ENCODE measurements at places on chromosomes 5 and 9.

DNA sequence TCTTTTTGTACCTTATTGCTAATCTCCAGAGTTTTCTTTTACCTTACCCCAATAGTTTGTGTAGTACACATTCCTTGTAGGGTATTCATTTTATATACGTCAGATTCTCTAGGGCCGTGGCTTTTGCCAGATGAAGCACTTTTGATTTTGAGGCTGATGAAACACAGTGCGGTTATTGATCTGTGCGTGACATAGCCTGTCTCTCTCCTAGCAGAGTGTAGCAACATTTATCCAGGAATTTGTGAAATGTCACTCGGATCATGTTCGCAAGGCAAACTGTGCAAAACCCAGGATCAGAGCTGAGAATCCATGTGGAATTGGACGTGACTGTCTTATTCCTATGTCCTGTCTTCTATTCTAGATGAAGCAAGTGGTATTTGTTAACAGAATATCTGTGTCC lies 142.0 kb upstream of the SH3GL2 start:
- no peak for DNase-seq

DNA sequence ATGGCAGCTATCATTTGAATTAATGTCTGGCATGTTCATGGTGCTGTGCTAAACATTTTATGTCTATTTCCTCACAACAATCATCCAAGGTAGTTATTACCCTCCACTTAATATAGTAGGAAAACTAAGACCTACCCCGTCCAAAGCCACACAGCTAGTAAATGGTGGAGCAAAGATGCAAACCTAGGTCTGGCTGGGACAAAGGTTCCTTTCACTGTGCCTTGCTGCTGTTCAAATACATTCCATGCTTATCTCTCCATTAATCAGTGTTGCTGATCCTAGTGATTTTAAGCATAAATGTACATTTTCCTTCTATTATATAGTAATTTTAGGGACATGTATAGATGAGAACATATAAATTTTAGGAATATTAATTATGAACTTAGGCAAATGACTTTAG lies 38.7 kb downstream of the CCDC125 start:
- no peak for DNase-seq

GRCh38 chr9:27336126-27336525 lies 39.2 kb upstream of the EQTN start:
- DNase-seq: no peak

DNA sequence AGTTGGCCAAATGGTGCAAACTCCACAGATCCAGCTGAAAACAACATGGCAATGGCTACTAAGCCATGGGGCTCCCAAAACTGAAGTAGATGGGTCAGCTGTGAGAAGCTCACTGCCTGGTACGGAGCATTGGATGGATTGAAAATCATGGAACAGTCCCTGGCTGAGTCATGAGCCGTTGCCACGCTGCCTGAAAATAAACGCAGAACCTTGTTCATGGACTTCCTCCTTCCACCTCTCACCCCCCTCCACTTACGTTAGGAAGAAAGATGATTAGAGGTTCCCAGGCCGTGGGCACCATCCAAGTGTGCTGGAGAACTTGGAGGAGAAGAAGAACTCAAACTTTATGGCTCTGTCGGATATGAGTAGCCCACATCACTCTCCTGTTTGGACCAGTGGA lies 6.8 kb upstream of the DIPK1B start:
- DNase-seq: no peak

- DNase-seq: no peak
Measured at GRCh38 chr5:130136300-130136699, 232.0 kb downstream of the CHSY3 start.

DNA sequence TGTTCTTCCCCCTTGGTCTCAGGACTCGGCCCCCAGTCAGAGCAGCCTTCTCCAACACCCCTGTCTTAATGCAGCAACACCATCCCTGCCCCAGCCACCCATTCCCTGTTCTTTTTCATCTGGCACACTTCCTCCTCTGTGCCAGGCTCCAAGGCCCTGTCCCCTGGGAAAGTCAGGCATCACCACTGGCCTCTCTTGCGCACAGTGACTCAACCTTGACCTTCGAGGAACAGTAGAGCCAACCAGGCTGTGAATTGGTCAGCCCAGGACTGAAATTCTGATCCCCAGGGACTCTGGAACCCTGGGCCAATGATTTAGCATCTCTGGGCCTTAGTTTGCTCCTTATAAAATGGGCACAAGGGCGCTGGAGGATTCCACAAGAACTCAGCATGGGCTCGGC lies 10.5 kb upstream of the RALGDS start:
- no peak for DNase-seq

- no peak for DNase-seq
Measured at GRCh38 chr9:83440641-83441040, 97.6 kb downstream of the FRMD3 start.

DNA sequence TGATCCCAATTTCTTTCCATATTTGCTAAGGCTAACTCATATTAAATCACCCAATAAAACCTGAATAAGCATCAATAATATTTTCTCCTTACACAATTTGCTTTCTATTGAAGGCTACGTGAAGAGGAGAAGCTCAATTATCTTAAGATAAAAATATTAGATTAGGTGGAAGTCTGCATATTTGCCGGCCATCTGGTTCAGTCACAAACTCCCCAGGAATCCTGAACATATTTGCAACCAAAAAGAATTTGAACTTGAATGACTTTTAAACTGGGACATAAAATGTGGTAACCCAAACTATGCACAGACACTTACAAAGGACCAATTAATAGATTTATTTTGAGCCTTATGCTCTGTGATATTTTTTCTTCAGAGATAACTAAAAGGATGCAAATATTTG lies 92.3 kb downstream of the HAPLN1 start:
- DNase-seq: no peak

DNA sequence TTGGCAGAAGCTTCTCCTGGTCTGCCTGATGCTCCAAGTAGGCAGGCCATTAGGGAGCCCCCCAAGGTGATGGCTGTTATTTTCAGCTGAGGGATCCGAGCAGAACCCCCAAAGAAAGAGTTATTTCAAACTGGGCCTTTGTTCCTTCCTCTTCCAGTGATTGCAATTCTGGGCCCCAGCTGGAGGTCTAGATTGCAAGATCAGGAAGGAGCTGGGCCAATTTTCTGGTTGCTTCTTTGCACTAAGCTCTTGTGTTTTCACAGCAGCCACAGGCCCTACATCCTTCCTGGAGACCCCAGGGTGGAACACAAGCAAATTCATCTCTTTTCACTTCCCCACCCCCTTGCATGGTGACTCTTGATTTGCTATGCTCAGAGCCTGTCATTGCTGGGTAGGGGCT lies 215.0 kb downstream of the SEMA6A start:
- DNase-seq: no peak

GRCh38 chr9:122453677-122454135 lies 24.0 kb downstream of the OR1J1 start:
- no peak for DNase-seq

GRCh38 chr9:89606049-89606623 lies 1.3 kb downstream of the GADD45G start:
- DNase-seq: peak; percentile 91

- no peak for DNase-seq
Measured at GRCh38 chr9:115164511-115164974, 46.6 kb upstream of the TNC start.

DNA sequence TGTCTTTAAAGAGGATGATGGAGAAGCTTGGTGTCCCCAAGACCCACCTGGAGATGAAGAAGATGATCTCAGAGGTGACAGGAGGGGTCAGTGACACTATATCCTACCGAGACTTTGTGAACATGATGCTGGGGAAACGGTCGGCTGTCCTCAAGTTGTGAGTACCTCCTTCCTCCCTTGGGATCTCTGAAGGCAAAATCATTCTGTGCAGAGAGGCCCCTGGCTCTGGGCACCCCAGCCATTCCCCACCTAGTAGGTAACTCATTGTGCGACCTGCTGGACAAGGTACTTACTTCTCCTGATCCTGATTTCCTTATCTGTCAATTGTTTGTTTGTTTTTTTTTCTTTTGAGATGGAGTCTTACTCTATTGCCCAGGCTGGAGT lies 7.6 kb upstream of the NUP214 start:
- DNase-seq: no peak

- no peak for DNase-seq
Measured at GRCh38 chr5:152994033-152994680, 496.3 kb upstream of the GRIA1 start.

DNA sequence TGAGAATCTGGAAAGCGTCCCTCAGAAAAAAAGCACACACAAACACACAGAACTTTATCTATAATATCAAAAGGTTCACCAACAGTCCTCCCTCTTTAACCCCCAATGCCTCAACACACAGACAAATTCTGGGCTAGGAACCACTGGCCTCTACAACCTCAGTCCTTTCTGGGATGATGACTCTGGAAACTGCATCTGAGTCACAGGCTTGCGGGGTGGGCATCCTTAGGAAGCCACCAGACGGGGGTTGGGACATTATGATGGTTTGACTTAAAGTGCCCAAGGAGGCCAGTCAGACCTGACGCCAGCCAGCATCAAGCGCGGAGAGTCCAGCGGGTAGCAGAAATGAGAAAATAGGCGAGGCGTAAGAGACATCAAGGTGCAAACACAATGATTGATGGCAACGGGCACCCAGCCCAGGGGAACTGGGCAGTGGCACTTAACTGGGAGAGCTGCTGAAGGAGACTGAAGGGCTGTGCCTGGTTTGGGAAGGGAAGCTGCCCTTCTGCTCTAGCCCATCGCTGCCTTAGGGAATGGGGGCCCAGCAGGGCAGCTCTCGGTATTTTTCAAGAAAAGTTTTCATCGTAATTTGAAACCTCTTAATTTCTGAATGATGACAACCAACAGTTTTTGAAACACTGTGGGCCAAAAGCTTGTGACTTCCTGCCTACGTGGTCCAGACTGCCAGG lies 20.7 kb downstream of the SPRY4 start:
- no peak for DNase-seq

- no peak for DNase-seq
Measured at GRCh38 chr5:150192462-150192861, 2.6 kb downstream of the SLC6A7 start.

DNA sequence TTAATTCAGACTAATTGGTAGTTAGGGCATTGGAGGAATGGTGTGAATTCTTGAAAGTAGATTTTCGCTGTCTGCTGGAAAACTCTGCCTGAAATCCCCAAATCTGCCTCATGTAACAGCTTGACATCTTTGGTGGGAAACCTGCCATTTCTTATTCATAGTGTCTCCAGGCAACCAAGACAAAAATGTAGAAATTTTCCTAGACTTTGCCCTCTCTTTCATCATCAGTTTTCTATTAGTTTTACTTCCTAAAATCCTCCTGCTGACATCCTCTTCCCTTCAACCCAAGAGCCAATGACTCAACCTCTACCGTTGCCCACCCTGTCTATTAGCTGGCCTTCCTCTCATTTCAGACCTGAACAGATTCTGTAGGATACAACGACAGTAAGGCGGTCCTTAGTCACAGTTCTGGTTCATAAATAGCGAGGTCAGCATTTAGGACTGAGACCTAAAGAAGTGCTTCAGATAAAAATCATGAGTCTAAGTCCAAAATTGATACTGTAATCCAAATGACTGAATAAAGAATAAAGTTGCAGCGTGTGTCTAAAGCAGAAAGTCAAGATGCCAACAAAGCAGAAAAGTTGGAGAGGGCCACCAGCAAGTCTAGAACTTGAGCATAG lies 133.9 kb downstream of the MUSK start:
- DNase-seq: no peak

GRCh38 chr5:57532513-57533497 lies 50.2 kb upstream of the ACTBL2 start:
- DNase-seq: no peak

DNA sequence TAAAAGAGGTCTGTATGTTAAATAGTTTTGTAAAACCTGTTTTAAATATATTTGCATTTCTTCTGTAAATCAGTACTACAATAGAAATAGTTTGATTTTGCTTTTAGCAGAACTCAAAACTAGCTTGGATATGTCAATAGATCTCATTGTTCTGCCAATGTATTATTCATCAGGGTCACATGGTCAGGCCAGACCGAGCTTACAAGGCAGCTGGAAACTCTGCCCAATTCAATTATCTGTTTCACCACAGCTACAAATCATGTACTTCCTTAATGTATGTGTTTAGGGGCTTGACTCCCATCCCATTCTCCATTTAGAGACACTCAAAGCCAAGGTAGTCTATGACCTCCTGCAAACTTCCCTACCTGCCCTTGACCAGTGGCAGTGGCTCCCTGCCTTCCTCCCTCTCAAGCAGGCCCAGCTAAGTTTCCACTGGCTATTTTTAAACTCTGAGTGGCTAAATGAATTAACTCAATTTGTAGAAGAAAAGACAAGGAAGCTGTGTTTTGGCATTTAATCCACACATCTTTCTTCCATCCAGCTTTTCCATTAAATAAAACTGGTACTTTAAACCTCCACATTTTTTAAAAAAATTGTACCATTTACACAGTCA lies 46.4 kb upstream of the SELENOP start:
- DNase-seq: no peak

- DNase-seq: no peak
Measured at GRCh38 chr9:14006386-14007187, 307.4 kb downstream of the NFIB start.

GRCh38 chr5:142109331-142110045 lies 909 bp downstream of the NDFIP1 start:
- DNase-seq: no peak

DNA sequence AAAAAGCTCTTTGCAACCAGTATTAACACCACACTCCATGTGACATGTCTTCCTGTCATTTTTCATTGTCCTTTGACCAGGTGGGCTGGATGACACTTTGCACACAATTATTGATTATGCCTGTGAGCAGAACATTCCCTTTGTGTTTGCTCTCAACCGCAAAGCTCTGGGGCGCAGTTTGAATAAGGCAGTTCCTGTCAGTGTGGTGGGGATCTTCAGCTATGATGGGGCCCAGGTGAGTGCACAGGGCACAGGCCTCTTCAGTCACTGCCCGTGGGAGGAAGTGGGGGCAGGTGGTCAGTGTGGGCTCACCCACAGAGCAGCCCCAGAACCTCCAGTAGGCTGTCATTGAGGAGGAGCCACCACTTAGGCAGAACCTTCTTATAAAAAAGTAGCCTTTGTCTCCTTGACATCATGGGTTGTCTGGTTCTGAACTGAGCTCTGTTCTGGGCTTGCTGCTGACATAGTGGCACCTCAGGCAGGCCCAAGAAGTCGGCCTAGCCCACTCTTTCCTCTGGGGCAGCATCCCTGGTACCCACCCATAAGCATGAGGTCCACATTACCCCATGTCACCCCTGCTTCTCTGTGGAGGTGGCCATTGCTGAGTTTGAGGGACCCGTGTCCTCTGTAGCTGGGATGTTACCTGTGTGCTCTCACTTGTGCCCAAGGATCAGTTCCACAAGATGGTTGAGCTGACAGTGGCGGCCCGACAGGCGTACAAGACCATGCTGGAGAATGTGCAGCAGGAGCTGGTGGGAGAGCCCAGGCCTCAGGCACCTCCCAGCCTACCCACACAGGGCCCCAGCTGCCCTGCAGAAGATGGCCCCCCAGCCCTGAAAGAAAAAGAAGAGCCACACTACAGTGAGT lies 39.3 kb downstream of the SECISBP2 start:
- peak; percentile 28 for DNase-seq

GRCh38 chr5:124393584-124394379 lies 352.7 kb downstream of the ZNF608 start:
- no peak for DNase-seq
